ENCODE measurements at places on chromosomes 2 and 18. TPM values are rescaled to one million over a fixed set of nuclear protein-coding genes. Genes with fewer than 3 reads are reported as not detected.
A peak's percentile ranks its signal among the peaks of the same experiment; 100 is the strongest.

DNA sequence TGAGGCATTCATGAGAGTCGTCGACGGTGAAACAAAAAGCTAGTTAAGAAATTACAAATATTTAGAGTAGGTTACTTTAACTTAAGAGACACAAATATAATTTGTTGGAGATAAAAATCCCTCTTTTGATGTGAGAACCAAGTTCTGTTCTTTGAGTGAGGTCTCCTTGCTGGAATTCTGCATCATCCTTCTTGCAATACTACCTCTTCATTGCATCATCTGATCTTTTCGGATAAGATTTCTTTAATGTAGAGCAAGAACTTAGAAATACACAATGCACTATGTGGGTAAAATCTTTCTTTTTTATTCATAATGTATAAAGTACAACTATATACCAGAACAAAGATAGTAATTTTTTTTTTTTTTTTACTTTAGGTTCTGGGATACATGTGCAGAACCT is 118.4 kb downstream of the ARL4C start:
- H3K27ac ChIP-seq, result no peak overlapping the region
- DNase-seq, result no peak

DNA sequence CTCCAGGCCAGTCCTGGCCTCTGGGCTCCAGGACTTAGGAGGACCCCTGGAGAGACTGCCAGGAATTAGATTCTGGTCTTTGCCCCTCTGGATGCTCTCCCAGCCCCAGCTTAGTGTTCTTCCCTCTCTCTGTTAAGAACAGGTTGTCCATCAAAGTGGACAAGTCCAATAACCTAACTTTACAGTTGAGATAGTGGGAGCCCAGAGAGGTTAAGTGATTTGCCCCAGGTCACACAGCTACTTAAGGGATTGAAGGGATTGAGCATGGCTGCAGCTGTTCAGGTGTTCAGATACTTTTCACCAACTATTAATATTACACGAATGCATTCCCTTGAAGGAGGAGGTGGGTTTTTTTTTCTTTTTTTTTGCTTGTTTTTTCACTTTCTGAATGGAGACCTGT is 57.6 kb downstream of the EDAR start:
- no peaks in the 10 kb centered on the region for H3K36me3 ChIP-seq
- no peaks in the 10 kb centered on the region for H3K27me3 ChIP-seq
- no peak for DNase-seq
- H3K27ac ChIP-seq, result no peak overlapping the region
- H3K4me3 ChIP-seq, result no peak overlapping the region

- no peak for DNase-seq
- no peaks in the 10 kb centered on the region for H3K27me3 ChIP-seq
- H3K4me3 ChIP-seq, result no peak overlapping the region
Observed at GRCh38 chr2:152012697-152013096, 86.1 kb downstream of the CACNB4 start.

GRCh38 chr2:12861344-12861930 is 144.7 kb downstream of the TRIB2 start:
- peaks cover 34% of the 10 kb centered on the region for H3K4me1 ChIP-seq
- no peaks in the 10 kb centered on the region for H3K36me3 ChIP-seq
- DNase-seq, result peak; percentile 13
- no peak overlapping the region for H3K4me3 ChIP-seq
- H3K27ac ChIP-seq, result peak overlapping the region; percentile 85

The DOK1 gene
- 24.9 TPM for total RNA-seq

The LYG1 gene
- 2.6 TPM for total RNA-seq
